NCI-H774 (cell line): ENCODE measurements at places on chromosomes 11 and 22.

DNA sequence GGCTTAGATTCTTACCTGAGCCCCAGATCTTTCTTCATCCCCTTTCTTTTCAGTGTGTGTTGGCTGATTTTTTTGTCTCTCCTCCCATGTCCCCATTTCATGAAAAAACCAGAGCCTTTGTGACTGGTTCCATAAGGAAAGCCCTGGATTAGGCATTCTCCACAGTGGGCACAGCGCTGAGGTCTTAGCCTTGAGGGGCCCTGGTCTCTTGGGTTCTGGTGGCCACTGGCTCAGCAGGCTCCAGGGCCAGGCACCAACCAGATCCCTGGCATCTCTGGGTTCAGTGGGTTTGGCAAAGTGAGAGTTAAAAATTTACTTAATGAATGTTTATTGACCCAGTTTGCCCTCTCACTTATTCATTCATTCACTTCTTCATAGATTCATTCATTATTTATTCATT, 49.5 kb upstream of the ACCSL start:
- no peak for DNase-seq

DNA sequence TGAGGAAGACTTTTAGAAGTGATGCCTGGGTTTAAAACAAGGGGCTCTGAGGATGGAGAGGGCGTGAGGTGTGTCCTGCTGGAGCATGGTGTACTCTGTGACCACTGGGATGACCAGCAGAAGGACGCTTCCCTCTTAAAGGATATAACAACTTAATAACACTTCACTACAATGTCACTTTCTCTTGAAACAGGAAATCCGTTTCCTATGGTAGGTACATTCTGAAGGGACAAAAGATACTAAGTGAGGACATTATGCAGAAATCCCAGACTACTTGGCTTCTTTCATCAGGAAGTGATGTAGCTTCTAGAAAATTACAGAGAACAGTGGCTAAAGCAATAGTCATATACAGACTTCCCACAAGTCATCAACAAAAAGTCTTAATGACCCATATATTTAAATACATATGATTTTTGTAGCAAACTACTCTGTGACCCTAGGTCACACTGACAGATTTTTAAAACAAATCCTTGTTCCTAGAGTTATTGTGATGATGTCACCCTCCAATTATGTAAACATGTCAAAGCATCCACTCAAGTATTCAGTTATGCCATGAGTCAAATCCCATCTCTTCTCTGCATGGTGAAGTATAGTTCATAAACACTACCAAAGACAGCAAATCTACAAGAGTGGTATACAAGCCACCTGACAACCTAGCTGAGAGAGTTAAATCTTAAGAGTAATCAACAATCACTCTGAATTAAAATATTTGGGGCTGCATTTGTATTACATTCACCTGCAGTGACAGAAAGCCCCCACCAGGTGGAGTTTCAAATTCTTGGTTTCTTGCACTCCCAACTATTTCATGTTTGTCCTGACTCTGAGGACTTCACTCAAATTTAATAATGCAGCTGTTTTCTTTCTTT, 32.8 kb downstream of the PITPNB start:
- no peak for DNase-seq

GRCh38 chr11:25734591-25735211, 597.2 kb upstream of the ANO3 start:
- no peak for DNase-seq

DNA sequence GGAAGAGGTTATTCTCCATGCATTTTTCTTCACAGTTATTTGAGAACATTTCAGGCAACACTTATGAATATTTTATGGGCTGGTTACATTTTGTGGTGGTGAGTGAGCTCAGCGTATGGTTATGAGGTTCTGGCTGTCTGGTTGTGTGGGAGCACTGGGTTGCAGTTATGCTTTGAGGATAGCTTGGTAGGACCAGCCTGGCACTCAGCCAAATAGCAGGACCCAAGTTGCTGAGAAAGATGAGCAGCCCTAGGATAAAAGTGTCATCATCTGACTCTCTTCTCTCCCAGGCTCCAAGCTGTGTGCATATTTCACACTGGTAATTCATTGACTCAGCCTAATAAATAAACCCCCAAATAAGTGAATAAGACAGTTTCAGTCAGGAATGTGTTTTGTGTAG, 8.1 kb upstream of the SRSF8 start:
- DNase-seq: no peak

- DNase-seq: no peak
Measured at GRCh38 chr11:62069986-62070919, 53.6 kb upstream of the INCENP start.

DNA sequence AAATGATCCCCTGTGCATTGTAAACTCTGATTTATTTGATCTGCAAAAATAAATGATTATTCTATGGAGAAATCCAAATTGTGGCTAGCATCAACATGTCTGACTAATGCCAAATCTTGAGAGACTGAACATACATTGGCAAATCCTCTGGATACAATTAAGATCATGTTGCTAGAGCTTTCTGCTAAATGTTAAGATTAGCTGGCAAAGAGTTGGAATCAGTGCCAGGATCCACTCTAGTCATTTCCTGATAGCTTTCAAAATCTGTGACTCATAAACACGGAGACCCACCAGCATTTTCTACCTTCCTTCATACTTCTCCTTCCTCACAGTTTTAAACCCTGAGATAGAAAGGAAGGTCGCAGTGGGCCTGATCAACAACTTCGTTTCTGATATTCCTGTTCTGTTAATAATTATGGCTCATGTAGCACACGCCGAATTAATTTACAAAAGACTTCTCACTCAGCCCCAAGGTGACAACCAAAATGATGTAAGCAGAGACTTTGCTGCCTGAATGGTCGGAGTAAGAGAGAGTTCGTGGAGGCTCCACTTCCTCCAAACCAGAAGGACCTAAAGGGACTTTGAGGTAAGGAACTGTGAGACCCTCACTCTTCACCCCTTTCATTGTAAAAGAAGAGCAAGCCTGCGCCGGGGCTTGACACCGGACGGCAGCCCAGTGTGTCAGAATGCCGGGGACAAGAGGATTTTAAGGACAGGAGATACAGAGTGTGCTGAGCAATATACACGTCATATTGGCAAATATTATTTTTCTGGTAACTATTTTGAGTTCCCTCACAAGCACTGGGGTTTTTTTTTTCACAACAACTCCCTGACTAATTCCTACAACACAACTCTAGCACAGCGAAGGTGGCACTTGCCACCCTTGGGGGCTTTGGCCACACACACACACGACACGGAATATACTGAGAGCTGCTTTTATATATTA, 42.0 kb downstream of the SERPINH1 start:
- DNase-seq: no peak

DNA sequence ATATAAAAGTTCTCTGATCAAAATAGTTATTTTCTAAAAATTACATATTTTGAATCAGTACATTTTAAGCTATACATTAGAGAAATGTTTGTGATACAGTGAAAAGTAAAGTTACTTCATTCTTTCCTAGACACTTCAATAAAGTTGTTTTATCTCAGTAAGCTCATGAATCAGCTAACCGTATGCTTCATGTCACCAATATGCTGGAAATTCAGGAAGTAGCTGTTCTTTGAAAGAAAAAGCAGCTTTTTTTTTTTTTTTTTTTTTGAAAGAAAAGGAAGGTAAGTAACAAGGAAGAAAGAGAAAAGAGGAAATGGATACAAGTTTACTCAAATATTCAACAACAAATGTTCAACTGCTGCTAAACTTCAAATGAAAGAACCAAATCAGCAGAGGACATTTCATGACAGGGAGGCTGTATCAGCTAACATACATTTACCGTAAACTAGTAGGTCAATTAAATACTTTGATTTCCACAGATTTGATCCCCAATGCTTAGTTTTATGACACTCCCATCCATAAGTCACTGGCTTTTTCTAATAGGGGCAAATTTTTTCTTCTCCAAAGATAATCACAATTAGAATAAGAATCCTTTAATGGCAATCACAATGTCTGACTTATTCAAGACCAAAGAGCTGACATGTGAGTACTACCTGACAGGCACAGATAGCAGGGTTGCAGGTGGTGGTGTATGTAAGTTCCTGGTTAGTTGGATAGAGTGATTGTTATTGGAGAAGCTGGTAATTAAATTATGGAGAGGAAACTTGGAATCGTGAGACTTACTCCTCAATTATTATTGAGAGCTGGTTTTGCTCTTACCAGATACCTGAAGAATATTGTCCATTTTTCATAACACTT, 754 bp downstream of the OR52A1 start:
- no peak for DNase-seq

DNA sequence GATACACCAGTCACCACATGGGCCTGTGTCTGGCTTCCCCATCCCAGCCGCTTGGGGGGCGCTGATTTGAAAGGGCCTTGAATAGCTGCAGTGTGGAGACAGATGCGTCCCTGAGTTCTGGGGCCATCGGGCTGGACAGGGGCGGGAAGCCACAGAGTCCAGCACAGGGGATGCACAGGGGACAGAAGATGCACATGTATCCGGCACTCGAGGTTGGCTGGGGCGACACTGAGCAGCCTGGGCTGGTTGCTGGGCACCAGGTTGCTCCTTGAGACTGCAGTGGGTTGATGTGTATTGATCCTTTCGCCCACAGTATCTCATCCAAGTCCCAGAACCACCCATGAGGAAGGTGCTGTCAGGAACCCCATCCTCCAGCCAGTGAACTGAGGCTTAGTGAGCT, 99.3 kb upstream of the SYT13 start:
- no peak for DNase-seq

- no peak for DNase-seq
Measured at GRCh38 chr11:117792241-117792640, 4.8 kb downstream of the DSCAML1 start.

DNA sequence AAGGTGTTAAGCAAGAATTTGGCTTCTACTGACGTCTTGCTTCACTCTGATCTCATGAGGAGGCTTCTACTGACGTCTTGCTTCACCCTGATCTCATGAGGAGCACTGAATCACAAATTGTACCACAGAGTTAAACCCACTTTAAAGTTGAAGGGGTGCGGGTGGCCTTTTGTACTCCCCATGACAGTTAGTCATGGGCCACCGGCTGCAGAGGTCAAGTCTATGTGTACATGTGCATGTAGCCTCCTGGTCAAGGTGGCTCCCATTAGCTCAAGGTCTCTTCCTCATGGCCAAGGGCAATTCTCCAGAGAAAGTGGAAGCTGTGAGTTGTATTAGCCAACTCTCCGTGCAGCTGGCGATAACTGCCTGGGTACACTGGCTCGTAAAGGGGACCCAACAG, 23.1 kb upstream of the FZD4 start:
- no peak for DNase-seq

GRCh38 chr11:103870821-103871309, 165.6 kb upstream of the DDI1 start:
- no peak for DNase-seq

GRCh38 chr11:128830290-128831173, 36.6 kb downstream of the KCNJ1 start:
- no peak for DNase-seq

- DNase-seq: no peak
Measured at GRCh38 chr11:65459552-65459951, 37.0 kb downstream of the NEAT1 start.

- DNase-seq: no peak
Measured at GRCh38 chr11:100525197-100525596, 161.9 kb upstream of the ARHGAP42 start.

DNA sequence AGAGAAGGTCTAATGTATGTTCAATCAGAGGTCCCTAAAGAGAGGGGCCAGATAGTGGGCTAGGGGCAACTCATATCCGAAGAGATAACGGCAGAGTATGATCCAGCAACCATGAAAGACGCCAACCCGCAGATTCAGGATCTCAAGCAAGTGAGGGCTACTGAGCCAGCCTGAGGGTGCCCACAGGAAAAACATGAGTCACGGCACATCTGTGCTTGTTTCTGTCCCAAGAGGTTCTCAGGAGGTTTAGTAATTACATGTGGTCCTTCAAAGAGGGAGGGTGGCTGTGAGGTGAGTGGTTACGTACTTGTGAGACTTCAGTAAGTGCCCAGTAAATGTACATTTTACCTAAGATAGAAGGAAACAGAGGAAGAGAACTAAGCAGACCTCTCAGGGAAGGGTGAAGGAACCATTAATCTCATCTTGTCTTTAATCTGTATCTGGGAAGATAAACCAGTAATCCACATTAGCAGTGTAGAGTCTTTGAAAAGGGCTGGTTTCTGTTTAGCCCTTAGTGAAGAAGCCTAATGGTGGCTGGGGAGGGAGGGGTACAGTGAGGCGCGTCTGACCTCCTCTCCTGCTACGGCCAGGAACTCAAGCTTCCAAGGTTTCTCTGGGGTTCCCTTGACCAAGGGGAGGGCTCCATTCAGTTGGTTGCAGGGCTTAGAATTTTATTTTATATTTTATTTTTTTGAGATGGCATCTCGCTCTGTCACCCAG, 10.2 kb downstream of the SIRT3 start:
- DNase-seq: no peak

DNA sequence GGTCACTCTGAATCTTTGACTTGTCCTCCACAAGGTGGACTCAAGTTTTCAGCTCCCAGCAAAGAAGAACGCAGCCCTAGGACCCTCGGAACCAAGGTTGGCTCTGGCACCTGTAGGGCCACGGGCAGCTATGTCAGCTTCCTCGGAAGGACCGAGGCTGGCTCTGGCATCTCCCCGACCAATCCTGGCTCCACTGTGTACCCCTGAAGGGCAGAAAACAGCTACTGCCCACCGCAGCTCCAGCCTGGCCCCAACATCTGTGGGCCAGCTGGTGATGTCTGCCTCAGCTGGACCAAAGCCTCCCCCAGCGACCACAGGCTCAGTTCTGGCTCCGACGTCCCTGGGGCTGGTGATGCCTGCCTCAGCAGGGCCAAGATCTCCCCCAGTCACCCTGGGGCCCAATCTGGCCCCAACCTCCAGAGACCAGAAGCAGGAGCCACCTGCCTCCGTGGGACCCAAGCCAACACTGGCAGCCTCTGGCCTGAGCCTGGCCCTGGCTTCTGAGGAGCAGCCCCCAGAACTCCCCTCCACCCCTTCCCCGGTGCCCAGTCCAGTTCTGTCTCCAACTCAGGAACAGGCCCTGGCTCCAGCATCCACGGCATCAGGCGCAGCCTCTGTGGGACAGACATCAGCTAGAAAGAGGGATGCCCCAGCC, 2.2 kb downstream of the INPP5J start:
- DNase-seq: no peak

GRCh38 chr11:62709247-62710000, 1.9 kb downstream of the GNG3 start:
- DNase-seq: peak; percentile 99

GRCh38 chr22:50218996-50219727, 18.4 kb downstream of the SELENOO start:
- peak; percentile 7 for DNase-seq
